B cell (primary cell): ENCODE measurements at places on chromosomes 1 and 21.

GRCh38 chr1:153459655-153460054, 796 bp downstream of the S100A7 start:
- no peak overlapping the region for H3K27ac ChIP-seq
- no peaks in the 10 kb centered on the region for H3K27me3 ChIP-seq
- no peak for DNase-seq
- H3K4me1 ChIP-seq = no peaks in the 10 kb centered on the region
- H3K36me3 ChIP-seq = no peaks in the 10 kb centered on the region

- H3K27ac ChIP-seq = no peak overlapping the region
- H3K27me3 ChIP-seq = no peaks in the 10 kb centered on the region
- no peaks in the 10 kb centered on the region for H3K36me3 ChIP-seq
- H3K4me3 ChIP-seq = no peak overlapping the region
Measured at GRCh38 chr1:81679942-81680341, 120.8 kb upstream of the ADGRL2 start.

GRCh38 chr1:119873135-119874015, 22.9 kb downstream of the ADAM30 start:
- H3K4me3 ChIP-seq = no peak overlapping the region
- H3K36me3 ChIP-seq = no peaks in the 10 kb centered on the region
- H3K27ac ChIP-seq = no peak overlapping the region
- peaks cover 12% of the 10 kb centered on the region for H3K27me3 ChIP-seq
- no peaks in the 10 kb centered on the region for H3K4me1 ChIP-seq

DNA sequence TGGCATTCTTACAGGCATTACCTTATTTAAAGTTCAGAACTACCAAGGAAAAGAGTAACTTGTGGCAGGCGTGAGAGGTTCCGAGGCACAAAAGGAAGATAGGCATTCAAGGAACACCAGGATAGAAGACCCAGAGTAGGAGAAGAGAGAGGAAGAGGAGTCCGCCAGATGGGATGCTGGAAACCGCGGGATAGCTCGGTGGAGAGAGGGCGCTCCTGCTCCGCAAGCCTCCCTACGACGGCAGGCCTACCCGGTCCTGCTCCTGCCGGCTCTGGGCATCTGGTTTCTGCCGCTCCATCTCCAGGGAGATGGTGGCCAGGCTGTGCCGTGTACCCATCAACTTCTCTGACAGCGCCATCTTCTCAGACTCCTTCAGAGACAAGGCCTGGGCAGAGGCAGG, 5.4 kb upstream of the NBPF1 start:
- H3K27me3 ChIP-seq = peaks cover 8% of the 10 kb centered on the region
- DNase-seq = peak; percentile 44
- H3K36me3 ChIP-seq = peaks cover 3% of the 10 kb centered on the region
- no peak overlapping the region for H3K4me3 ChIP-seq
- H3K4me1 ChIP-seq = peaks cover 8% of the 10 kb centered on the region

DNA sequence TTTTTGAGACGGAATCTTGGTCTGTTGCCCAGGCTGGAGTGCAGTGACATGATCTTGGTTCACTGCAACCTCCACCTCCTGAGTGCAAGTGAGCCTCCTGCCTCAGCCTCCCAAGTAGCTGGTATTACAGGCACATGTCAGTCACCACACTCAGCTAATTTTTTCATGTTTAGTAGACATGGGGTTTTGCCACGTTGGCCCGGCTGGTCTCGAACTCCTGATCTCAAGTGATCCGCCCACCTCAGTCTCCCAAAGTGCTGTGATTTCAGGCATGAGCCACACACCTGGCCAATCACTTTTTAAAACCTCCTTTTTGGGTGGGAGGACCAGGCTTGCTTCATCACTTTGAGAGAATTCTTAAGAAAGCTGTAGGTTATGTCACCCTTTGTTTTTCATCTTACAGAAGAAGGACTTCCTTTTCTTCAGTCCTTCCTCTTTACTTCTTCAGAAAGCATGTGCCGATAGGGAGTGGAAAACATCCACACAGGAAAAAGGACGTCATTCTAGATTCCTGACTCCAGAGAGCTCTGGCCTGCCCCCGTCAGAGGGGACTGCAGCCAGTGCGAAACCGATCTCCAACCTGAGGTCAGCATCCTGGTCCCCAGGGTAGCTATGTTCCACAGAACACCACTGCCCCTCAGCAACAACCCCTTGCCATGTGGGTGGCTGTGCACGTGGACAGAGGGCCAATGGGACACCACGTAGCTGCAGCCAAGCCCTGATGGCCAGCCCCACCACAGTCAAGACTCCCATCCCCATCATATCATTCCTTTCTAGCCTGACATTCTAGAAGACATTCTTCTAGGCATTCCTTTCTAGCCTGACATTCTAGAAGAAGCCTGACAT, 21.9 kb downstream of the NCF2 start:
- no peak overlapping the region for H3K27ac ChIP-seq
- H3K36me3 ChIP-seq = peaks cover 25% of the 10 kb centered on the region
- DNase-seq = no peak
- H3K4me3 ChIP-seq = no peak overlapping the region

DNA sequence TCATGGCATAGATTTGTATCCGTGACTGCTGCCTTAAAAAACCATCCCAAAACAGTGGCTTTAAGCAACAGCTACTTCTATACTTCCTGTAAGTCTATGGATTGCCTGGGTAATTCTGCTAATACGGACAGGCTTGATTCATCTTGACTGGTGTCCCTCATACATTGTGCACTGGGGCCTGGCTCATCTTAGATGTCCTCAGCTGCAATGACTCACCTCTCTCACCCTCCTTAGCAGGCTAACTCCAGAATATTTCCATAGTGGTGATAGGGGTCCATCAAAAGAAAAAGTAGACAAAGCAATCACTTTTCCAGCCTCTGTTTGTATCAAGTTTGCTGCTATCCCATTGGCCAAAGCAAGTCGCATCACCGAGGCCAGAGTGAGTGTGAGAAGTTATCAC, 409.1 kb upstream of the KAZN start:
- no peaks in the 10 kb centered on the region for H3K27me3 ChIP-seq
- no peak for DNase-seq
- no peaks in the 10 kb centered on the region for H3K36me3 ChIP-seq
- H3K27ac ChIP-seq = no peak overlapping the region

GRCh38 chr1:115373305-115373704, 35.3 kb upstream of the NGF start:
- no peaks in the 10 kb centered on the region for H3K4me1 ChIP-seq
- no peaks in the 10 kb centered on the region for H3K36me3 ChIP-seq
- no peak for DNase-seq
- no peak overlapping the region for H3K4me3 ChIP-seq
- no peaks in the 10 kb centered on the region for H3K27me3 ChIP-seq

GRCh38 chr21:43842742-43843141, 22.3 kb upstream of the AGPAT3 start:
- H3K4me1 ChIP-seq = peaks cover 4% of the 10 kb centered on the region
- H3K27me3 ChIP-seq = no peaks in the 10 kb centered on the region
- H3K4me3 ChIP-seq = no peak overlapping the region
- no peak overlapping the region for H3K27ac ChIP-seq
- DNase-seq = peak; percentile 52

DNA sequence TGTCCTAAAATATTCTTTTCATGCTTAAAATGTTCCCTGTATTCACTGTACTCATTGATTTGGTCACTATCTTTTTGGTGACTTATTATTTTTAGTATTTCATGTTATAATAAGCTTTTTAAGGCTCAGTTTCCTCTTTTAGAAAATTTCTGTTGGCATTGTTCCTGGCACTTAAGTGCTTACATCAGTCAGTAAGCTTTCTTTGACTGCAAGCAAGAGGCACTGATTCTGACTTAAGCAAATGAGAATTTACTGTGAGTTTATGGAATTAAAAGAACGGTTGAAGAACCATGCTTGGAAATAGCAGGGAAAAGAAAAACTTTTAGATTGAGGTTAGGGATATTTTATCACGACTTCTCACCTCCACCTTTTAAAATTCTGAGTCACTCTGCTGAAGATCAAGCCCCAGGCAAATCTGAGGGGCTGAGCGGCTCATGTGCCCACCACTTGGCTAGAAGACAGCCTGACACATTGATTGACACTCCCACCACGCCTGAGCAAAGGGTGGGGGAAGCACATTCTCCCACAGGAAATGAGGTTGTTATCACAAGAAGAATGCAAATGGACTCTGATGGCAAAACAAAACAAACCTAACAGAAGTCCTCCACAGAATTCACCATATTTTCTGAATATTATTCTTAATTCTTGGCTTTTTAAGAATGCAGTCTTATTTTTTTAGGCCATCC, 102.8 kb downstream of the KCTD3 start:
- H3K27me3 ChIP-seq = no peaks in the 10 kb centered on the region
- H3K4me1 ChIP-seq = no peaks in the 10 kb centered on the region
- H3K4me3 ChIP-seq = no peak overlapping the region
- no peaks in the 10 kb centered on the region for H3K36me3 ChIP-seq

DNA sequence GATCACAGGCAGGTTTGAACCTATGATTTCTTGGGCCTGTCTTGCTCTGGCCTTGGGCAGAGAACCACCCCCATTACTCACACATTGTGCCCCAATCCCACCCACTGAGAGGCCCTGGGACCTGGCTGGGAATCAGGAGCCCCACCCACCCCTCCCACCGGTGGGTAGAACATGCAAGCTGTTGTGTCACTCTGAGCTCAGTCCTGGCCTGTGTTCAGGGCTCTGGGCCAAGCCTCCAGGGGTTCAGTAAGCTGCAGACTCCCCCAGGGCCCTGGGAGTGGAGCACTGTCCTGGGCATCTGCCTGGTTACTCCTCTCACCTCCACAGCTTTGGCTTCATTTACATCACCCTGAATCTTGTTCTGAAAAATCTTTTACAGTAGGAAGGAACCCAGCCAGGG, 270.5 kb downstream of the RRAGC start:
- H3K4me1 ChIP-seq = no peaks in the 10 kb centered on the region
- no peak overlapping the region for H3K4me3 ChIP-seq
- H3K27ac ChIP-seq = no peak overlapping the region
- no peaks in the 10 kb centered on the region for H3K36me3 ChIP-seq
- no peak for DNase-seq
- H3K27me3 ChIP-seq = no peaks in the 10 kb centered on the region

GRCh38 chr1:30883389-30884172, 25.0 kb downstream of the SDC3 start:
- DNase-seq = no peak
- H3K27me3 ChIP-seq = no peaks in the 10 kb centered on the region
- H3K27ac ChIP-seq = no peak overlapping the region
- no peak overlapping the region for H3K4me3 ChIP-seq
- H3K4me1 ChIP-seq = peaks cover 20% of the 10 kb centered on the region

DNA sequence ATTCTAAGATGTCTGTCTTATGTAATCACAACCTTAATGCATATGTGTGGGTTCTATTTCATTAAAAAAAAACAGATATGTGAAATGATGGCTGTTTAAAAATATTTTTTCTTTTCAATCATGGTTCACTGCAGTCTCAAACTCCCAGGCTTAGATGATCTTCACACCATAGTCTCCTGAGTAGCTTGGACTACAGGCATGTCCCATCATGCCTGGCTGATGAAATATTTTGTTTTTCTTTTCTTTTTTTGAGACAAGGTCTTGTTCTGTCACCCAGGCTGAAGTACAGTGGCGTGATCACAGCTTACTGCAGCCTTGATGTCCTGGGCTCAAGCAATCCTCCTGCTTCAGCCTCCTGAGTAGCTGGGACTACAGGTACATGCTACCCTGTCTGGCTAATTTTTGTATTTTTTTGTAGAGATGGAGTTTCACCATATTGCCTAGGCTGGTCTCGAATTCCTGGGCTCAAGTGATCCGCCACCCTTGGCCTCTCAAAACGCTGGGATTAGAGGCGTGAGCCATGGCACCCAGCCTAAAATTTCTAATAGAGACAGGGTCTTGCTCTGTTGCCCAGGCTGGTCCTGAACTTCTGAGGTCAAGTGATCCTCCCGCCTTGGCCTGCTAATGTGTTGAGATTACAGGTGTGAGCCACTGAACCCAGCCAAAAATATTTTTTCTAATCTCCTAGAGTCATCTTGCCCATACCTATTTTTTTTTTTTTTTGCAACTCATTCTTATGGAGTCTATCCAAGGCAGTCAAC, 67.6 kb downstream of the GIPC2 start:
- DNase-seq = no peak
- no peak overlapping the region for H3K4me3 ChIP-seq
- no peaks in the 10 kb centered on the region for H3K27me3 ChIP-seq

- no peak overlapping the region for H3K27ac ChIP-seq
- H3K27me3 ChIP-seq = no peaks in the 10 kb centered on the region
- H3K36me3 ChIP-seq = no peaks in the 10 kb centered on the region
- DNase-seq = no peak
Measured at GRCh38 chr1:109917768-109918606, 7.3 kb downstream of the CSF1 start.

- H3K4me1 ChIP-seq = peaks cover 3% of the 10 kb centered on the region
- no peaks in the 10 kb centered on the region for H3K27me3 ChIP-seq
- peak within 1 kb of the TSS; percentile 48 for H3K4me3 ChIP-seq
- peak within 1 kb of the TSS; percentile 99 for H3K27ac ChIP-seq
- H3K36me3 ChIP-seq = no peaks in the 10 kb centered on the region
Measured at GRCh38 chr21:42009831-42010506, at the start of gene ZBTB21. Gene ZBTB21, minus strand, starts transcription at chr21:42010360. Its CDS starts 16,265 bp downstream, at chr21:41994095.

DNA sequence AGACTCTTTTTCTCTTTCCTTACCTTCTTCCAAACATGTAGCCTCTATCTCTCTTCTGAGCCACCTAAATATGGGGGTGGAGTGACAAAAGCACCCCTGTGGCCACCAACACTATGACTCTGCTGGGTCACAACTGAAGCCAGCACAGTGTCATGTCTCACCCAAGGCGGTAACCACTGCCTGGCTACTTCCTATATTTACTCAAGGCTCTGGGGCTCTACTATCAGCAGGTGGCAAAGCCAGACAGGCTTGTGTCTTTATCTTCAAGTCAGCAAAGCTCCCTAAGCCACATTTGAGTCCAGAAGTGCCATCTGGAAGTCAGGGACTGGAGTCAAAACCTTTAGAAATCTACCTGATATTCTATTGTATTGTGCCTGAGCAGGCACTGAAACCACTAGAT, 1515.2 kb downstream of the PLA2G4A start:
- H3K27me3 ChIP-seq = no peaks in the 10 kb centered on the region
- H3K36me3 ChIP-seq = no peaks in the 10 kb centered on the region
- H3K4me3 ChIP-seq = no peak overlapping the region

- peaks cover 4% of the 10 kb centered on the region for H3K36me3 ChIP-seq
- peak overlapping the region; percentile 57 for H3K27ac ChIP-seq
- H3K4me3 ChIP-seq = peak overlapping the region; percentile 53
- peak; percentile 30 for DNase-seq
- H3K27me3 ChIP-seq = no peaks in the 10 kb centered on the region
Measured at GRCh38 chr1:227729144-227729880, 5.8 kb downstream of the JMJD4 start.

GRCh38 chr1:232988572-232989040, 38.2 kb downstream of the NTPCR start:
- H3K27ac ChIP-seq = no peak overlapping the region
- no peaks in the 10 kb centered on the region for H3K27me3 ChIP-seq
- no peaks in the 10 kb centered on the region for H3K36me3 ChIP-seq
- H3K4me1 ChIP-seq = no peaks in the 10 kb centered on the region
- no peak overlapping the region for H3K4me3 ChIP-seq

DNA sequence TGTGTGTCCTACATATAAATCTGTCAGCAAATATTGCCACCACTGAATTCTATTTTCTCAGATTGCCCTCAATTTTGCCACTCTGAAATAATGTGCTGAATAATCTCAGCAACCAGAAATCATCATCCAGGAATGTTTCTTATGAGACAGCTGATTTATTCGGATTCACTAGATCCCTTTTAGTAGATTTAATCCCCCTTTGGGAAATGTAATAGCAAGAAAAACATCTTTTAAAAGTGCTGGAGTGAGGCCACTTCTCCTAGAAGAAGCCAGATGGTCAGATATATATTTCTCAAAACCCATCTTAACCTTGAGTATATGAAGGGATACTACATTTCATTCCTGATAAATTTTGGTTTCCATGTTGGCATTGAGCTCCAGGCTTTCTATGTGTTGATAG, 327.7 kb downstream of the SMYD3 start:
- DNase-seq = no peak
- no peaks in the 10 kb centered on the region for H3K4me1 ChIP-seq
- no peak overlapping the region for H3K27ac ChIP-seq
- H3K27me3 ChIP-seq = no peaks in the 10 kb centered on the region
